ENCODE measurements at places on chromosomes 12 and 14.

DNA sequence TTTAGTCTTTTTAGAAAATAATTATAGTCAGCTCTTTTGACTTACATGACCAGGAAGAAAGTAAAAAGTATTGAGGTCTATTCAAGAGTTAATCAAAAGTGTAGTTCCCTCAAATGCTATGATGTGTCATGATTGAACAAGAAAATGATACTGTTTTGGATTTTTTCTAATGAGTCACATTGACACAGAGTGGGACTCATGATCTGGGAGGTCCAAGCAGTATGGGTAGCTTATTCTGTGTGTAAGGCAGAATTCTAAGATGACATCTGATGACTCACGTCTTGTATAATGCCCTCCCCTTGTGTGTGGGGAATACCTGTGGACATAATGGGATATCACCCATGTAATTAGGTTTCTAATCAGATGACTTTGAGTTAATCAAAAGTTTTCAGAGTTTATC lies 178.1 kb upstream of the DDHD1 start:
- no peak for DNase-seq

- DNase-seq = no peak
Observed at GRCh38 chr12:126362964-126363363, 1297.7 kb downstream of the AACS start.

DNA sequence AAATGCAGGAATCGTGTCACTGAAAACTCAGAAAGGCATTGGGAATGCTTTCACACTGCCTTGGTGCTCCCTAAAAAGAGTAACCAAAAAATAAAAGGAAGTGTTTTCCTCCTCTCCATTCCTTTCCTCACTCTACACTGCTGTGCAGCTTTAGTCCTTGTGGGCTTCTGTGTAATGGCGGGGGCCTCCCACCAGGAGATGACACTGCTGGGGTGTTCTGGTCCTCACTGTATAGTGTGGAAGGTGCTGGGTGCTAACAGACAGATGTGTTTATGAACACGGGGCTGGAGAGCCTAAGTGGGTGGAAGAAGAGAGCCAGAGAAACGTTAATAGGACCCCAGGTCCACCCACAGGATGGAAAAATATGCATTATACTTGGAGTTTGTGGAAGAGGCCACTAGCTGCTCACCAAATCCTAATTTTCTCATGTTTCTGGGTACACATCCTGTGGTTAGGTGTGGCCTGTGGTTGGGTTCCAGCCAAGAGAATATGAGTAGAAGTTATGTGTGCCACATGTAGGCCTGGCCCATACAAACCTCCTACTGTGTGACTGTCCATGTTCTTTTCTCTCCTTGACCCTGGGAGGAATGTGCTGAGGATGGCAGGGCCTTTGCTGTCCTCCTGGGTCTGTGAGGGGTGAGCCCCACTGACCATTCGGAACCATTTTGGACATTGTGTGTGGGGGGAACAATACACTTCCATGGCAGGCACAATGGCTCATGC lies 14.0 kb upstream of the C1S start:
- DNase-seq = no peak

GRCh38 chr14:71754422-71755095 lies 177.7 kb upstream of the RGS6 start:
- DNase-seq = no peak

GRCh38 chr12:120224304-120225199 lies 23.6 kb upstream of the RPLP0 start:
- DNase-seq = no peak

DNA sequence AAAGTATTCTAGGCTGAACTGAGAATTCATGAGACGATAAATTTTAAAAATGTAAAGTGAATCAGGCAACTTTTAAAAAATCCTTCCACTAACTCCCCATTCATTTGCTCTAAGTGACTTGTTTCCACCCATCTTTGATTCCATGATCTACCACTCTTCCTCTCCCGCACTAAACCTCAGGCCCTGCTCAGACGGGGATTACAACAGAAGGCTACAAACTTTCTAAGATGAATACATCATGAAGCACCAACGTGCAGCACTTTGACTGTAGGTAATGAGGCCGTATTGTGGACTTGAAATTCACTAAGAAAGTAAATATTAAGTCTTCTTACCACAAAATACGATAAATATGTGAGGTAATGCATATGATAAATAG lies 30.0 kb downstream of the TMEM132D start:
- DNase-seq = no peak

- no peak for DNase-seq
Observed at GRCh38 chr14:81166121-81166520, 54.6 kb downstream of the GTF2A1 start.

GRCh38 chr12:12909995-12910420 lies 18.6 kb downstream of the GPRC5A start:
- no peak for DNase-seq

GRCh38 chr14:46581036-46581671 lies 70.4 kb downstream of the RPL10L start:
- no peak for DNase-seq

DNA sequence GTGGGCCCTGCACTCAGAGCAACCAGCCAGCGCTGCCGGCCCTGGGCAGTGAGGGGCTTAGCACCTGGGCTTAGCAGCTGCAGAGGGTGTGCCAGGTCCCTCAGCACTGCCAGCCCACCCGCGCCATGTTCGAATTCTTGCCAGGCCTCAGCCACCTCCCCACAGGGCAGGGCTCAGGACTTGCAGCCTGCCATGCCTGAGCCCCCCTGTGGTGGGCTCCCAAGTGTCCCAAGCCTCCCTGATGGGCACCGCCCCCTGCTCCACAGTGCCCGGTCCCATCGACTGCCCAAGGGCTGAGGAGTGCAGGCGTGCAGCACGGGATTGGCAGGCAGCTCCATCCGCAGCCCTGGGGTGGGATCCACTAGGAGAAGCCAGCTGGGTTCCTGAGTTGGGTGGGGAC lies 98.0 kb upstream of the NID2 start:
- no peak for DNase-seq

GRCh38 chr12:132108211-132108832 lies 35.8 kb downstream of the DDX51 start:
- no peak for DNase-seq

DNA sequence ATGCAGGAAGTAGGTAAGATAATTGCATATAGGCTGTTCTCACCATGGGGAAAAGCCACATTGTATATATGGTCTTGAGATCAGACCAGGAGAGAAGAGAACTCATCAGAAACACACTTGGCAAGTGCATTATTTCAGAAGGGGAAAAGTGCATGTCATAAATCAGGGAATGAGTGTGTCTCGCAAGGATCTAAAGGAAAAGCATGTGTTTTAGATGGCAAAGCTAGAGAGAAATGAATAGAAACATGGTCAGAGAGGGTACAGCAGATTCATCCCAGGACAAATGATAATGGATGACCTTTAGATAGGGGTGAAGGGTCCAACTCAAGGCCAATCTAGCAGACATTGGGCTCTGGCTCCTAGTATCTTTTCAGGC lies 230.2 kb upstream of the NAV3 start:
- no peak for DNase-seq

DNA sequence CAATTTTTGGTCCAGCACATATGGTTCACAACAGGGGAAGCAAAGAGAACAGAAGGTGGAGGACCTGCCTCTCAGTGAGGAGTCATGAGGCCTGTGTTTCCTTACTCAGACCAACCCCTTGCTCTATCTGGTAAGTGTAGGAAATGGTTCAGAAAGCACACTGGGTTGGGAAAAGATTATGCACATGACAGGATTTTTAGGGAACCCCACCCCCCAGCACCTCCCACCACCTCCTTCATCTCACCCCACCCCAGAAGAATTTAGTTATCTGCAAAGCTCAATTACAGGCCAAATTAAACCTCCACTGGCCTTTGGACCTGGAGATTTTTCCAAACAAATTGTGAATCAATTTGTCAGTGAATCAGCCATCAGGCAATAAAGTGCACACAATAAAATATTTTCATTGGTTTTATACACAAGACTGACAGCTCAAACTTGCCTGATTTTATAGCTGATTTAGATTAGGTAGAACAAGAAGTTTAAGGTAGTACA lies 132.8 kb downstream of the DACT1 start:
- DNase-seq = no peak

GRCh38 chr14:22099942-22100763 lies 426.5 kb upstream of the OR4E1 start:
- peak; percentile 66 for DNase-seq

DNA sequence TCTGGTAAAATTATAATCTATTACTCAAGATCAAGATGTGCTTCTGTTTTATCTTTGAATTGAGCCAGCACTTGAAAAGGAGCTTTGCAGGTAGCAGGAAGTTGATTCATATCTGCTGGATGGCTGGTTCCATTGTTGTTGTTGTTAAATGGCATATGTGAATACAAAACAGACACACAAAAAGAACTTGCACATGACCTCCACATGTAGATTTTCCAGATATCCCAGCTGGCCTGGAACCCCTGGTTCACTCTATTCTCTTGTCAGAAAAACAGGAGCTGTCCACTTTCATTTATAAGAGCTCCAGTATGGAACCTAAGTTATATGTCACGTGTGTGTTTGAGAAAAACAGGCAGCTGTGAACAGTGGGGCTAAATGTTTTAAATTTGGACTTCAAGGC lies 273.9 kb downstream of the TMEM132D start:
- DNase-seq = no peak

Data from CD4-positive, alpha-beta T cell treated with Interleukin-12 subunit alpha and Interleukin-12 subunit beta, for 1 hour (primary cell).